NCI-H1930 (cell line): ENCODE measurements at places on chromosomes 3 and 15.

GRCh38 chr3:157566596-157566995 lies 63.4 kb upstream of the VEPH1 start:
- no peak for DNase-seq

DNA sequence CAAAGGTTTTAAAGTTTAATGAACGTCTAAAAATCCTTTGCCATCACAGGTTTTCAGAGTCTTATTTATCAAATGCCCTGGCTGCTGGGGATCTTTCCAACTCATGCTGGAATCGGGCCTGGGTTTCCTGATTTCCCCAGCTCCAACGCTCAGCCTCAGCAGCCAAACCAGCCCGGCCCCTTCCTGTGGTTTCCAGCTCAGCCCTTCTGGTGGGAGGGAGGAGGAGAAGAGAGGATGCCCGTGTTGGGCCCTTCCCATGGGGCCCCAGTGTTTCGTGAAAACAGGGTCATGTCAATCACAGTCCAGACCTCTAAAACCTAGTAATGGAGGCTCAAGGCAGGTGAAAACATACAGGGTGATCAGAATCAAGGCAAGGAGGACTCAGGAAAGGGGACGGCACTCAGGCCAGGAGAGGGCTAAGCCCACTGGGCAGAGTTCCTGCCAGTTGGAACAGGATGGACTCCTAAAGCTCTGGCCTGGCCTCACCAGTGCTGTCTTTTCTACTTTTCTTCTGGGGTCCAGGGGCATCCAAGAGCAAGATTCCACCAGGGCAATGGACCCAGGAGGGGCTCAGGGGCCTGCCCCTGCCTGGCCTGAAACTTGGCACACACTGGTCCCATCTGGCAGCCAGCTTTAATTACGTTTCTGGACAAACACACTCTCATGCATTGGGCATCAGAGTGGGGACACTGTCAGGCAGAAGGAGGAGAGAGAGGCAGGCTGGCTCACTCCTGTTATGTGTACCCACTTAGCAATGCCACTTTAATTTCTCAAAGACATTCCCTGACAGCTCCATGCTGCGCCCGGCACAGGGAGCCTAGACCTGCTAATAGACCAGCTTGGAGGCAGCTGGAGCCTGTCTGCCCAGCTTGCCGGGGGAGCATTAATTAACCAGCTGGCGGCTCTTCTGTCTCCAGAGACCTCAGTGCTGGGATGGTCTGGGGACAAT lies 194.6 kb downstream of the FAM43A start:
- no peak for DNase-seq

DNA sequence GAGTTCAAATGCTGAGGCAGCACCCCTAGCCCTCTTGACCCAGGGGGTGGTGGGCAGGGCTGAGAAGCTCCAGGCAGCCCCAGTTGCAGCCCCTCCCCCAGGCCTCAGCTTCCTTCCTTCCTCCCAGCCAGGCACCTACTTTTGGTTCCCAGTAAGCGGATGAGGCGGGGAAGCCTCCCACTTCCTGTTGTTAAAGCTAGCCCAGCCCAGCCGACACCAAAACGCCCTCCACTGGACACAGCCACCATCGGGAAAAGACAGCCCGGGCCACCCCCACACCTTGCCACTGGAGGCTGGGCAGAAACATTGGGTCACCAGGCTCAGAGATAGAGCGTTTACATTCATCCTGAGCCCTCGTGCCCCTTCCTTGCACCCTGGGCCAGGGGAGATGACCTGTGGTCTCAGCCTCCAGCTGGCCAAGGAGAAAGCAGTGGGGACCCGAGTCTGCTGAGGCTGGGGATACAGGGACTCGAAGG lies 3.5 kb downstream of the DUSP7 start:
- DNase-seq: no peak

DNA sequence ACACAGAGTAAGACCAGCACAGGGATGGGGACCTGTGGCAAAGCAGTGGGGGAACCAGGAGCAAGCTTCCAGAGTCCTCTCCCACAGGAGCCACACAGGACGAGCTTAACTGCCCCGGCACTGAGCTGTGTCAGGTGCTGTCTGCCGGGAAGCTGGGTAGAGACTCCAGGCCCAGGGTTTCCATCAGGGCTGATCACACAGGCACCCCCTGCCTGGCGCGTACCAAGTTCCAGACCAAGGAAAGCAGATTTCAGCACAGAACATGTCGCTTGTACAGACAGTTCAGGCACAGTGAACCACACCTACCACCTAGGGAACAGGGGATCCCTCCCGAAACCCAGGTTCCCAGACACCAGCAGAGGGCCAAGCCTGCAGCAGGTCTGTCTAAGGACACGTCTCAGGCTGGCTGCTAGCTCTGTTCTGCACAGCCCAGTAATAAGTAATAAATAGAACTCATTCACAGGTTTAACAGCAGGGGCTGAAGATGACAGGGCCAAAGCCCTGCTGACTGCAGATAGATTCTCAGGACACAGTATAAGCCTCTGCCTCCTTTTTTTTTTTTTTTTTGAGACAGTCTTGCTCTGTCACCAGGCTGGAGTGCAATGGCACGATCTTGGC lies 30.2 kb upstream of the OCA2 start:
- DNase-seq: no peak

GRCh38 chr3:20608054-20608738 lies 422.2 kb upstream of the SGO1 start:
- no peak for DNase-seq

GRCh38 chr3:31968927-31969418 lies 12.1 kb downstream of the OSBPL10 start:
- DNase-seq: no peak
